ENCODE measurements at places on chromosomes 7 and 10. TPM values are rescaled to one million over a fixed set of nuclear protein-coding genes. Genes with fewer than 3 reads are reported as not detected.

DNA sequence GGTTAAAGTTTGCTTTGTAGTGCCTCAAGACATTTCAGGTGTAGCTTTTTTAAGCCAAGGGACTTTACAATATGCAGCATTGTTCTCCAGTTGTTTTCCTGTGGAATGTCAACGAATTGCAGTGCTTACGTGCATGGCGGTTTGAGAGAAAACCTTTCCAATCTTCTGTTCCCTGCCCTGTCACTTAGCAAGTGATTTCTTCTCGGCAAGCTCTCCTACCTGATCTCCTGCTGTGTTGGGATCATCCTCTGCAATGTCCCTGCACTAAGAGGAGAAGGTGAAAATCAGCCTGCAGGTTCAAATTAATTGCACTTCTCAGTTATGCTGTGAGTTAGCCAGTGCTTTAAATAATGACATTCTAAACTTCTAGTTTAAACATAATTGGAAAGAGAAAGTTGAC is 197.6 kb upstream of the FZD1 start:
- no peak for DNase-seq

Gene TLX1
- not detected for total RNA-seq

Gene CPED1
- not detected for total RNA-seq

GRCh38 chr10:67669978-67670377 is 26.0 kb downstream of the CTNNA3 start:
- no peak for DNase-seq

DNA sequence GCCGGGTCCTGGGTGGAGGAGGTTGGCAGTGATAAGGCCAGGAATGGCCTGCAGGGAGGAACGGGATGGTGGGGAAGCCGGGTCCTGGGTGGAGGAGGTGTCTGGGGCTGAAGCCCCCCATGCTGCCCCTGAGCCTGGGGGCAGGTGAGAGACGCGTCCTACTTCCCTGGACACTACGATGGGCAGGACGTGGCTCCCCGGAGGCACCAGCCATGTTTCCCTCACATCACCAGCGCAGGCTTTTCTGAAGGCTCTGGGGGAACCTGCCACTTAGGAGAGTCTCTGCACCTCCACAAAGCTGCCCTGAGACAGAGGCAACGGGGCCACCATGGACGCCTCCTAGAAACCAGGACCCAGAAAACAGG is 324.8 kb downstream of the DNAJB6 start:
- DNase-seq = no peak
